ENCODE measurements at places on chromosomes 6 and 20. TPM values are rescaled to one million over a fixed set of nuclear protein-coding genes. Genes with fewer than 3 reads are reported as not detected.

DNA sequence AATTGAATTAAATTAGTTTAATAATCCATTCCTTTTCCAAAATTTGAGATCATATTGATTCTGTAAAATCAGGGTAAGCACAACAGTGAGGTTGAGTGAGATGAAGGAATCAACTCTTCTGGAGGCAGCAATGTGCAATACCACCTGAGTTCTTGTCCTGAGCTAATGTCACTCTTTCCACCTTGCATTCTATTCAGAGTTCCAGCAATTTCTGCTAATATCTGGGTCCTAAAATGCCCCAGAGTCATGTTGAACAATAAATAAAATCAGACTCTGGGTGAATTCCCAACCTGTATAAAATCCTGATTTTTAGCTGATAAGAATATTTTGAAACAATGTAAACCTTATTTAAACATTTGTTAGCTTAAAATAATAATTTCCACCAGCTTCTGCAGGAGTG is 590.8 kb upstream of the ADGRB3 start:
- no peak for DNase-seq

The C6orf15 gene
- total RNA-seq = not detected

DNA sequence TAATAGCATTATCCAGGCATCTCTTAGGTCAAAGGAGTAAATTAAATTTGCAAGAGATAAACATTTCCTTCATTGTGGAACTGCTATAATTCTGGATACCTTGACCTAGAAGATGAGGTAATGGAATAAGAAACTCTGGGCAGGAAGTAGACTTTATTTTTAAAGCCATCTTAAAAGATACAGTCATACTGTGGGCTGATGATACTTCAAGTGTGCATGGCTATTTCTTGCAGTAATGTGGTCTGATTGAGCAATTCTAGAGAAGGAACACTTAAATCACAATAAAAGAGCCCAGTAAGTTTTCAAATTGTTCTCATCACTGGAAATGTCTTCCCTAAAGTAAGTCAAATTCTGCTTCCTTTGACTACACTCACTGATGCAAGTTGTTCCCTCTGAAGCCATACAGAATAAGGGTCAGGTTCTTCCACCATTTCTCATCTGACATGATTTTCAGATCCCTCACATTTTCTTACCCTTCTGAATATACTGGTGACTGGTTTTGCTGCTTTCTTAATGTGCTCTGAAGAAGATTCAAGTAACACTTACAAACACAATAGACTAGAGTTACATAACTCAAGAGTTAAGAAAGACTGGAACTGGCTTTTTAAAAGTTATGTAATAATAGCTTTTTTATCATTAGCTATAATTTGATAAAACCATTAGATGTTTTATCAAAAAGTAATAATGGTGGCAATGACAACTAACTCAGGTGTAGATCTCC is 62.6 kb upstream of the TMEM244 start:
- peak; percentile 43 for DNase-seq

DNA sequence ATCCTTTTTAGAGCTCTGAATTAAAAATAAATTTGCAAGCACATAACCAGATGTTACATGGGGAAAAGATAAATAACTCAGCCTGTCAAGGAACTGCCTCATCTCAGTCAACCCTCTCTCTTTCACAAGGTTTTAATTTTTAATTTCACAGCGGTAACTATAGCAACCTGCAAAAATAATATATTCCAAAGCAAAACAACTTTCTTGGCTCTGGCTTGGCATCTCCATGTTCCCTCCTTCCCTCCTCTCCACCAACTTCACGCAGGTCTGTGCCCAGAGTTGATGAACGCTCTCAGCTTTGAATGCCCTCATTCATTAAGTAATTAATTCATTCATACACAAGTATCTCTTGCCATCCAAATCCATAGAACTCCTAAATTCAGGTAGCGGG is 32.5 kb upstream of the SIRPA start:
- DNase-seq = no peak

DNA sequence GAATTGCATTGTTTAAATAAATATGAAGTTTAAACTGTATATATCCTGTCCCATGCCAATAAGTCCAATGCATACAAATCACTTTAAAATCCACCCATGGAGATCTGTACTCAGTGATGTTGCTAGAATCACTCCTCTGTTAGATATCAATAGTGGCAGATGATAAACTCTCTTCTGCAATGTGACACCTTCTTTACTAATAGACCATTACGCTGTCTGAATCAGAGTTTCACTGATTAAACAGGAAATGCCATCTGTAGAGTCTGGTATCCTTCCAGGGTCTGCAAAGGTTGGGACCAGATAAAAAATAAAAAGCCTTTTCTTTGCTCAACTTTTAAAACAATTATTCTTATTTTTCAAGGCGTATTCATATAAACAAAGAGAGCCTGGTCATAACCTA is 134.5 kb downstream of the EDN3 start:
- DNase-seq = no peak

GRCh38 chr6:169230946-169231789 is 22.5 kb downstream of the THBS2 start:
- DNase-seq = no peak

- no peak for DNase-seq
These were observed 15.8 kb upstream of the HLA-DQA1 start for GRCh38 chr6:32621372-32621771.

The ZCCHC3 gene
- total RNA-seq = 11.2 TPM

- no peak for DNase-seq
These were observed 48.6 kb downstream of the CDKAL1 start for GRCh38 chr6:20582586-20583443.

The TBXT gene
- total RNA-seq = not detected

- no peak for DNase-seq
These were observed 47.6 kb upstream of the RBM24 start for GRCh38 chr6:17233531-17233930.

DNA sequence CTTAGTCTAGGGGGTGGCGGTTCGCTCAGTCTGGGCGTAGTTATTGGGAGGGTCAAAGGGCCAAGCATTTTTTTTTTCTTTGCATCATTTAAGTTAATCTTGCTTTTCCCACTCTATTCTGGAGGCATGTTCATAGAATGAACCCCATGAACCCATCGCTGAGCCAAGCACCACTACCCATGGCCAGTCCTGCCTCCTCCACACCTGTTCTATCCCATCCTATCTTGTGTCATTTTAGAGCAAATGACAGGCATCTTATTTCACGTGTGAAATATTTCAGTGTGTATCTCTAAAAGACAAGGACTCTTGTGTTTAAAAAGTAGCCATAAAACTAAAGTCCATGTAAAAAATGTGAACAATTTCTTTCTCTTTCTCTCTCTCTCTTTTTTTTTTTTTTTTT is 13.9 kb downstream of the SRC start:
- no peak for DNase-seq

The CAGE1 gene
- total RNA-seq = under 0.01 TPM

DNA sequence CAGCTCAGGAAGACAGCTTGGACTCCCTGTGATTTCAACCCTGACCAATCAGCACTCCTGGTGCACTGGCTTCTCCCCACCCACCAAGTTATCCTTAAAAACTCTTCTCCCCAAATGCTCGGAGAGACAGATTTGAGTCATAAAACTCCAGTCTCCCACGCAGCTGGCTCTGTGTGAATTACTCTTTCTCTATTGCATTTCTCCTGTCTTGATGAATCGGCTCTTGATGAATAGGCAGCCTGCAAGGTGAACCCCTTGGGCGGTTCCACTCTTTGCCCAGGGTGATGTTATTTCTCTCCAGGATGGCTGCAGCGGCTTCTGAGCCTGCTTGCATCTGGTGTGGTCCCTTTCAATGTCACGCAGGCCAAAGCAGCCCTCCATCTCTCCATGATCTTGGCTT is 12.4 kb downstream of the SLC52A3 start:
- DNase-seq = no peak

GRCh38 chr6:15352220-15352619 is 106.4 kb downstream of the JARID2 start:
- DNase-seq = no peak

- peak; percentile 97 for DNase-seq
These were observed 677.4 kb upstream of the CITED2 start for GRCh38 chr6:140051521-140052512.

DNA sequence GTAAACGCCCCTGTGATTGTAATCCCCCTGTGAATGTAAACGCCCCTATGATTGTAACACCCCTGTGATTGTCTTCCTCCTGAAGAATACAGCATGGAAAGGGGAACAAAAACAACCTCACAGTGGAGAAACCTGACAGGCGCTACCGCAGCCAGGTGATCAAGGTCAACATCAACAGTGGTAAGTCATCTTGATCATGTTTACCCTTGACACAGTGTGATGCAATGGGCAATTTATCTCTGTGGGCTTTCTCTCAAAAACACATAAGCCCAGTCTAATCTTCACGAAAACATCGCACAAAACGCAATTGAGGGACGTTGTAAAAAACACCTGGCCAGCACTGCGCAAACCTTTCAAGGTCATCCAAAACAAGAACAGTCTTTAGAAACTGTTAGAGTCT is 277.2 kb downstream of the PRKN start:
- no peak for DNase-seq

The MGME1 gene
- 9.5 TPM for total RNA-seq

The OOEP gene
- under 0.01 TPM for total RNA-seq

The NRSN1 gene
- not detected for total RNA-seq

- DNase-seq = no peak
These were observed 57.4 kb upstream of the EDN3 start for GRCh38 chr20:59242714-59243626.

GRCh38 chr6:16706911-16707783 is 54.1 kb downstream of the ATXN1 start:
- DNase-seq = no peak

The RNF182 gene
- total RNA-seq = 6.9 TPM

GRCh38 chr6:167811040-167811439 is 15.7 kb upstream of the AFDN start:
- DNase-seq = no peak

GRCh38 chr20:58401162-58401561 is 12.1 kb downstream of the VAPB start:
- peak; percentile 31 for DNase-seq

DNA sequence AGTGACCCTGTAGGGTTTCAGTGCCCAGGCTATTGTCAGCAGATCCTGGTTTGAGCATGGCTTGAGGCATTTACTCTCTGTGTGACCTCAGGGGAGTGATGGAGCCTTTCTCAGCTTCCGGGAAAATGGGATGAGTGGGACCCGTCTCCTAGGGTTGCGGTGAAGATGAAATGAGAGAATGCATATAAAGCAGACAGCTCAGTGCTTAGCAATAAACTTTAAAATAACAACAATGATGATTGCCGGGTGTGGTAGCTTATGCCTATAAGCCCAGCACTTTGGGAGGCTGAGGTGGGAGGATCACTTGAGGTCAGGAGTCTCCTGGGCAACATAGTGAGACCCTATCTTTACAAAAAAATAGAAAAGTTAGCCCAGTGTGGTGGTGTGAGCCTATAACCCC is 106.0 kb upstream of the MTHFD1L start:
- DNase-seq = no peak

The RBBP8NL gene
- total RNA-seq = not detected

DNA sequence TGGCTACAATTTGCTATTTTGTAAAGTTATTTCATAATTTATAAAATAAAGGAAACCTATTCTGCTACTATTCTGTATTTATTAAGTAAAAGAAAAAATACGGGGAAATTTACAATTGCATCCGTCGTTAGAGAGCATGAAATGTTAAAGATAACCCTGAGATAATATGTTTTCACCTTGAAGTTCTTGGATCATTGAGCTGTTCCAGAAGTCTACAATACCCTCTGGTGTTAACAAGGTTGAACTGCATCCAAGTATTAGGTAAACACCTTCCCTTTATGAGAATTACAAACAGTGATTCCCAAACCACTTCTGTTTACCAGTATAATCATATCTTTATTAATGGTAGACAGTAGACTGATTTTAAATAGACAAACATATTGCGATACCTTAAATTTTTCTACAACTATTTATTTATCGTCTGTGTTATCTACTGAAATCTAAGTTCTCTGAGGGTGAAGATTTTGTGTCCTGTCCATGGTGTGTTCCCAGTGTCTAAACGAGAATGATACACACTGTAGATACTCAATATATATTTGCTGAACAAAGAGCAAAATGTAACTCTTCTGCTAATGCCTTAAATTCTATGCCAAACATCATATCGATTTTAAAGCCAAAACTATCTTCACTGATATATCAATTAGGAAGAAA is 28.2 kb downstream of the TBC1D32 start:
- DNase-seq = peak; percentile 54

The PNPLA1 gene
- not detected for total RNA-seq

GRCh38 chr6:113246186-113246585 is 611.0 kb upstream of the MARCKS start:
- DNase-seq = peak; percentile 52

- peak; percentile 97 for DNase-seq
These were observed 144.7 kb upstream of the ZNF217 start for GRCh38 chr20:53738039-53738944.

- DNase-seq = peak; percentile 64
These were observed 173.4 kb downstream of the PLCB1 start for GRCh38 chr20:8305449-8305978.

The SCUBE3 gene
- total RNA-seq = 10.0 TPM

- DNase-seq = no peak
These were observed 695.2 kb downstream of the QKI start for GRCh38 chr6:164109770-164110140.

The SH3BGRL2 gene
- 2.6 TPM for total RNA-seq

DNA sequence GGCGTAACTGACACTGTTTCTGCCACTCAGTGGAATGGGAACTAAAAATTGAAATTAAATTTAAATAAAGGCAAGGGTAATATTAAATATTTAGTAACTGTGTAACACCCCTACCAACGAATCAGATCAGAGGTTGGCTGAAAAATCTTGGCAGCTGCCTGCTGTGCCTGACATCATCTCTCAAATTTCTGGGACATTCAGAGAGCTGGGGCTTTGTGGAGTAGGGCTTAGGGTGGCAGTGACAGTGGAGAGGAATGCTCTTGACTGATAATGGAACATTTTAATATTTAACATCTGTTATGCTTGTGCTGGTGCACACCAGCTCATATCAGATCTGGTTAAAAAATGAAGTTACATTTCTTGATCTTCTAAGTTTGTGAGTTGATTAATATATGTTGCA is 62.2 kb downstream of the RFPL4B start:
- DNase-seq = no peak

The KIFC1 gene
- total RNA-seq = 20.0 TPM

DNA sequence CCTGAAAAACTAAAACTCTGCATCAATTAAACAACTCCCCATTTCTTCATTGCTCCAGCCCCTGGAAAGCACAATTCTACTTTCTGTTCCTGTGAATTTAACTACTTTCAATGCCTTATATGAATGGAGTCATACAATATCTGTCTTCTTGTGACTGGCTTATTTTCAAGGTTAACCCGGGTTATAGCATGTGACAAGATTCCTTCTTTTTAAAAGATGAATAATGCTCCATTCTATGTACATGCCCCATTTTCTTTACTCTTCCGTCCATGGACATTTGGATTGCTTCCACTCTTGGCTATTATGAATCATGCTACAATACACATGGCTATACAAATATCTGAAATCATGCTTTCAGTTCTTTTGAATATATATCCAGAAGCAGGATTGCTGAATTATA is 334.9 kb upstream of the ID4 start:
- no peak for DNase-seq

Measured in fibroblast of villous mesenchyme (primary cell).